ENCODE measurements at places on chromosomes 16 and 17. TPM values are rescaled to one million over a fixed set of nuclear protein-coding genes. Genes with fewer than 3 reads are reported as not detected.

DNA sequence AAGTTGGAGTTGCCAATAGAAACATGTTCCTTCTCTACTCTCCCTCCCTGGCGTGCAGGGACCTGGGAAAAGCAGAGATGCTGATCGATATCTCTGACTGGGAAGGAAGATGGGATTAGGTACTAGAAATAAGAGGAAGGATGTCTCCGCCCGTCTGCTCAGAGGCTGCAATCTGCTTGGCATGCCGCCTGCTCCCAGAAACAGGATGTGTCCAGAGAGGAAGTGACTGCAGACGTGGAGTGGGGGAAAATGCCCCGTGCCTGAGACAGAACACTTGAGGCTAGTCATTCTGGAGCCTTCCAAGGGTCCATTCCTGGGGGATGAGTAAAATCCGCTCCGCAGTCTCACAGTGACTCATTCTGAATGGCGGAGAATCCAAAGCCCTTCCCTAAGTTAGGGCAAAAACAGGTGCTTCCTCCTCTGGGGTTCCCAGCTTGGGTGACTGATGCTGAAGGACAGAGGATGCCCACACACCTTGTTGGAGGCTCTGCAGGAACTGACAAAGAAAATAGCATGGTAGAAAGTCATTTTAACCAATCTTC, 45.0 kb upstream of the SMURF2 start:
- peak; percentile 99 for DNase-seq

GRCh38 chr16:54936201-54936978, 5.7 kb downstream of the IRX5 start:
- peak; percentile 57 for DNase-seq

The CD300H gene
- total RNA-seq = not detected

GRCh38 chr17:81258292-81258691, 19.2 kb downstream of the NDUFAF8 start:
- DNase-seq = no peak

The CRYBA1 gene
- not detected for total RNA-seq

The KRT23 gene
- not detected for total RNA-seq

DNA sequence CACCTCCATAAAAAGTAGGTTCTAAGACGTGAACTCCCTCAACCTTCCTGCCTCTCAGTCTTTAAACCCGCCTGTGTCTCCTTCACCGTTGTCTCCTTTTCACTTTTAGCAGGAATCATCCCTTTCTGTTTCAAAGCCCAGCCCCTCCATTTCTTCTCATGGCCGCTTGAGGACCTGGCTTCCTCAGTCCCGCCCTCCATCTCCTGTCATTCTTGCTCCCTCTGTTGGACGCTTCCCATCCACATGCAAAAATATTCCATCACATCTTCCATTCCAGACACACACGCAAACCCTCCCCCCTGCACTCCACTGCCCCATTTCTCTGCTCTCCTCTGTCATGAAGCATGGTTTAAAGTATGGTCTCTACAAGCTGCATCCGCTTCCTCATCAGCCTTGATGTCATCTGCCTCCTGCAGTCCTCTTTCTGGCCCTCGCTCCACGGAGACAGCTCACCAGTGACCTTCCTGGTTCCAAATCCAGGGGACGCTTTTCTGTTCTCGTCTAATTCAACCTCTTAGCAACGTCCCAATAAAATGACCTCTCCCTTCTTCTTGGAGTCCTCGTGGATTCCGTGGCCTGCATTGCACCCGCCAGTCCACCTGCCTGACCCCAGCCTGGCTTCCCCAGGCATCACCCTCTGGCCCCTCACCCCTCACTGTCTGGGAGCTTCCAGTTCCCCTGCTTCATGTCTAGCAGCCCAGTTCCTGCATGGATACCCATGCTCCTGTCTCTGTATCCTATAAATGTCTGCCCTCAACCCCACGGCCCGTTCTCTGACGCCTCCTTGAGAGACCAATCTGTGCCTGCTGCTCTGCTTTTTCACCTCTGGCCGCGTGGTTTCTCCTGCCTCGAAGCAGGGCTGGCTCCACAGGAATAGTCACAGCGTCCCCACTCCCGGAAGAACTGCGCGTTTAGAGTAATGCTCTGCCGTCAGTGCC, 26.2 kb downstream of the ANKRD40 start:
- peak; percentile 79 for DNase-seq

The SGSM2 gene
- total RNA-seq = 47.3 TPM

DNA sequence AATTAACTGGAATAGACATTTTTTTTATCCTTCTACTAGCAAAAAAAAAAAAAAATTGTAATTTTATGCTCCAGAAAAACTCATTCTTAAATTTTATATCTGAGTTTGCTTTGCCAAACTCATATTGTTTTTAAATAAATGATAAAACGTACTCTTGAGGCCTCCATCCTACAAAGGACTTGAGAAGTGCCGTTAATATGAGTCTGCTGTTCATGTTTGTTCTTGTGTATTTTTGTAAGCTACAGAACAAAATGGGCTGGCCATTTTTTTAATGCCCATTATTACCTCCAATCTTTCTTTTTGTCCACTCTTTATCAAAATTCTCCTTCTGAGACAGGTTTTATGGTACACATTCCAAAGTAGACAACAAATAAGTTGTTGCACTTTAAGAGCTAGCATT, 643.5 kb upstream of the SOX9 start:
- DNase-seq = no peak

- peak; percentile 39 for DNase-seq
Measured at GRCh38 chr17:73317513-73318426, 6.0 kb upstream of the CDC42EP4 start.

DNA sequence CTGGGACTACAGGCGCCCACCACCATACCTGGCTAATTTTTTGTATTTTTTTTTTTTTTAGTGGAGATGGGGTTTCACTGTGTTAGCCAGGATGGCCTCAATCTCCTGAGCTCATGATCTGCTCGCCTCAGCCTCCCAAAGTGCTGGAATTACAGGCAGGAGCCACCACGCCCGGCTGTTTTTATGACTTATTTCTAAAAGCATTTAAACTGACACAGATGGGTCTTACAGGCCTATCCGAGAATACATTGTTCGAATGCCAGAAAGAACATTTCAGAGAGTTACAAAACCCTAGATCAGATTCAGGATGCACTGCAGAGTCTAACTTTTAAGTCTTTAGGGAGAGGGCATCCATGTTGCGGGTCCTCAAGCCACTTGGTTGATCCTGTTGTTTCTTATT, 234.7 kb upstream of the MAF start:
- DNase-seq = no peak

The ST6GALNAC2 gene
- total RNA-seq = not detected

- DNase-seq = no peak
Measured at GRCh38 chr17:385178-385835, 32.7 kb upstream of the RPH3AL start.

The FA2H gene
- not detected for total RNA-seq

DNA sequence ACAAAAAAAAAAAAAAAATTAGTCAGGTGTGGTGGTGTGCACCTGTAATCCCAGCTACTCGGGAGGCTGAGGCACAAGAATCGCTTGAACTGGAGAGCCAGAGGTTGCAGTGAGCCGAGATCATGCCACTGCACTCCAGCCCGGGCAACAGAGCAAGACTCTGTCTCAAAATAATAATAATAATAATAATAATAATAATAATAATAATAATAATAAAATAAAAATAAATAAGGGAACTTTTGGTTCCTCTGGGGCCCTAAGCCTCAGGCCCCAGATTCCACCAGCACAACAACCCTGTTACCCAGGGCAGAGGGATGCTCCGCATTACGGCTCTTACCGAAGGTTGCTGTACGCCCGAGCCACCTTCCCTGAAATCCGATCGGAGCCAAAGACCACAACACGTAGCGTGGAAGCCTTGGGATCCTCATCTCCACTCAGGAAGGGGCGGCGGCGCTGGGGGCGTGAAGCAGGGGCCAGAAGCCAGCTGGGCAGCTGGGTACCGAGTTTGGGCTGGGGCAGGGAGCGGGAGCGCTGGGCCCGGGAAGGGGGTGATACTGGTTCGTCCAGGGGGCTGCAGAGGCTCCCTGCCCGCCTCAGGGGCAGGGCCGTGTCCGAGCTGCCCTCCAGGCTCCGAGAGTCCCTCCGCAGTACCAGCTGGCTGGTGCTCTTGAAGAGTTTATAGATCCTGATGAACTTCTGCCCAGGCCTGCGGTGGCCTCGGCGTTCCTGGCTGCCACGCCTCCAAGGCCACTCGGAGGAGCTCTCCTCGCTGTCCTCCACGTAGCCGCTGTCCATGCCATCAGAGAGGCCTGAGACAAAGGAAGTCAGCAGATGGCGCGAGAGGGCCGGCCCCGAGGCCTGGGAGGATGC, 20.6 kb upstream of the PIK3R6 start:
- DNase-seq = no peak

DNA sequence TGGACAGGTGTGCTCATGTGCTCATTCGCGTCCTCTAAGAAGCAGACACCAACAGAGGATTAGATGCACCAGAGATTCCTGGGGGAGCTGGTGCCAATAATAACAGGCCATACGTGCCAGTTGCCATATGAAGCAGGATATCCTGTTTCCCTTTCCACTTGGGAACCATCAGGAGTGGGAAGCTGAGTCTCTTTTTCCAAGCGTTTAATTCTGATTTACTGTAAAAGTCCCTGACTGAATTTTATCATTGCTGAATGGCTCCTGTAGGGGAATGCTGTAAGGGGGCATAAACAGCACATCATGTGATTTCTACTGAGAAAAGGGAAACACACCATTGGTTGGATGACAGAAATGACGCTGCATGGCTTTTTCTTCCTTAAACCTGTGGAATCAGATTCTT, 113.3 kb downstream of the IRF8 start:
- DNase-seq = no peak

DNA sequence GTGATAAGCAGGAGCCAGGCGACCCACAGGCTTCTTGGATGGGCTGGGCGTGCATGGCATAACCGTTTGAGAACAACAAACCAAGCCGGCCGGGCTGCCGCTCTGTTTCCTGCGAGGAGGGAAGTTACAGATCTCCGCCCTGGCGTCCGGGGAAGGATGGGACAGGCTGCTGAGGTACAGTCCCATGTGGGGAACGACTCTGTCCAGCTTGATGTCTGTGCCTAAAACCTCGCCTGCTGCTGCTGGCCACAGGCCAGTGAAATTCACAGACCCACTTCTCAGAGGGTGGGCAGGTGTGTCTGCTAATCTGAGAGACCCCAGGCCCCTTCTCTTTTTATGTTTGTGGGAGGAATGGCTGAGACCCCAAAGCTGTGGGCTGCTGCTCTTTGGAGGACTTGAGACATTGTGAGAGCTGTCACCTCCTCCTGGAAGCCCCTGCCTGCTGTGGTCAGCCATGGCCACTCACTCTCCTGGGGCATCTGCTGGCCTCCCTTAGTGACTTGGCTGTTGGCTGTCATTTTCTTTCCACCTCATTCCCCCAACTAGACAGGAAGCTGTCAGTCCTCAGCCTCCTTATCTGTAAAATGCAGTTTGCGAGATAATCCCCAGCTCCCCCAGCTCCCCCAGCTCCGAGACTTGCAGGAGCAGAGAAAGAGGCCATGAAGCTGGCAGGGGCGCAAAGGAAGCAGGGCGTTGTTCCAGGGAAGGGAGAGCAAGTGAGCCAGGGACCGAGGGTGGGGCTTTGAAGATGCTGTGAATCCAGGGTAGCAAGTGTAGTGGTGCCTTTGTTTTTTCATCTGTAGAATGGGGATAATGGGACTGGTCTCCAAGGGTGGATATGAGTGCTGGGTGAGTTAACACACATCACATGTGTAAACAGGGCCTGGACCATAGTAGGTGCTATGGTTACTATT, 51.0 kb downstream of the CMIP start:
- DNase-seq = peak; percentile 31

The RNF222 gene
- not detected for total RNA-seq

DNA sequence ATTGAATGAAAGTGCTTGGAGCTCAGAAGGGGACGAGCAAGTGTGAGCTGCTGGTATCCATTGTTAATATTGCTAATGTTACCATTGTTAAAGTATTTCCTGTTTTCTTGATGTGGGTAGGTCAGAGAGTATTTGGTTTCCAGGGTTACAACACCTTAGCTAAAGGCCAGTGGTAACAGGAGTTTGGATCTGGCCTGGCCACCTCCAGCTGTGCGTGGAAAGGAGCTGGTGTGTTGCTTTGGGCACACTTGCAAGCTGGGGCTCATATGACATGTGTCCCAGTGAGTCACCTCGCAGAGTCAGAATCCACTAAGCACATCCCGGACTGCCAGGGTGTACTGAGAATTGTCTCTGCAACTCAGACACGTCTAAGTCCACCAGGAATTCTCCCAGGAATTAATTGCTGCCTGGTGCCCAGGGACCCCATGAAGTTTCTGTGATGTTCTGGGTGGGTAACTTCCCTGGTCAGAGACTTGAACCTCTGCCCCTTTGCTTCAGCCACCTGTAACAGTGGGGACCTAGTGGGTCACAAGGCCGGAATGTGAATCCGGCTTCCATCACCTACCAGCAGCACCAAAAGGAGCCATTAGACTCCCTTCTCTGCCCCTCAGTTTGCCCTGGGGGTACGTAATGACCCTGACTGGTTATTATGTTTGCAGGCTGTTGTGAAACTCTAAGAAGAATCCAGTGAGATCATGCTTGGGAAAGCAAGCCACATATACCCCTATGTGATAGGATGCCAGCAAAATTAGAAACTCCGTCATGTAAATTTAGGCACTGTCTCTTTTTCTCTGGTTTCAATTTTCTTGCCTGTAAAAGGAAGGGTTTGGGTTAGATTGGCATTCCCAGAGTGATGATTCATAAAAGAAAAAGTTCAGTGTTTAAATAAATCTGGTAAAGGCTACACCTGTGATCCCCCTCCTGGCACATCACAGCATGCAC, 12.8 kb downstream of the SLC6A2 start:
- DNase-seq = no peak

DNA sequence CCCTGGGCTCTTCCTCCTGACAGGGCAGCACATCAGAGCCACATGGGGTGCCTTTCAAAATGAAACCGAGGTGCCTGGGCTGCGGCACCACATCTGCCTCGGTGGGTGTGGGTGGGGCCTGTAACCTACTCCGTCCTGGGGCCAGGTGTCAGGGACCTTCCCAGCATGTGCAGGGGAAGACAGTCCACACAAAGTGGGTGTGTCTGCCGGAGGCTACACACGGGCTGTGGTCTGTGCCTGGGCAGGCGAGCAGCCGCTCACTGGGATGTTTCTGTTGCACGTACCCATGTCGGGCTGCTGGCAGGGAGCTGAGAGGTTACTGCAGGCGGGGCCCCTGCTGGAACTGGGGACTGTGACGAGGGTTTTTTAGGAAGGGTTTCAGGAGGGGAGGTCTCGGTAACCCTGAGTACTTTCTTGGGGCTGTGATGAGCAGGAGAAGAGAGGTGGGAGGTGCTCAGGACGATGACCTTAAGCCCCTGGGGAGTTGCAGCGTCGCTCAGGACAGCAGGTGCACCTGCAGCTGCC, 351.2 kb downstream of the SEC14L1 start:
- no peak for DNase-seq

DNA sequence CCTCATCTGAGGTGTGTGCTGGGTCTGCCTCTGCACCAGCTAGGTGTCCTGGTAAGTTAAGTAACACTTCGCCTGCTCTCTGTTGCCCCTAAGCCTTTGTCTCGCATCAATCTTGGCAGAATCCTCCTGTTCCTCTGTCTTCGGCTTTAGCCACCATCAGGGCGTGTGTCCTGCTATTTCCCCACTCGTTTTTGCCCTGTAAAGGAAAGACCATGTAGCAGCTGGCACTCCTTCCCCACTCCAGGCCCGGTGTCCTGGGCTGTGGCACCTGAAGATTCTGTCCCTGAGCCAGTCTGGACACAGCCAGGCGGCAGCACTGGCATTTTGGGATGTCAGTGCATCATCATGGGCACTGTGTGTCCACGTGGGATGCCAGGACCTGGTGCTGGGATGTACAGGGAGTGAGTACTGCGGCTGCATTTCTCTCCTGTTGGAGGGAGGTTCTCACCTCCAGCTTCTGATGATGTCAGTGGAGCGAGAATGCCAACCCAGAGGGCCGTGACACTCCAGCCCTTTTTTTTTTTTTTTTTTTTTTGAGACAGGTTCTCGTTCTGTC, 26.2 kb upstream of the FOXK2 start:
- peak; percentile 13 for DNase-seq

The CDC27 gene
- total RNA-seq = 128 TPM

- no peak for DNase-seq
Measured at GRCh38 chr17:69678206-69678605, 263.7 kb downstream of the MAP2K6 start.

All from fibroblast of the aortic adventitia (primary cell).